Stimulated activated CD4-positive, alpha-beta T cell treated with anti-CD3 and anti-CD28 coated beads, Interleukin-2, amount 100 ng/mL, for 24 hours (primary cell): ENCODE measurements at places on chromosomes 5 and 9.

- DNase-seq = no peak
These were observed 560.1 kb downstream of the PDE4D start for GRCh38 chr5:59333416-59333815.

DNA sequence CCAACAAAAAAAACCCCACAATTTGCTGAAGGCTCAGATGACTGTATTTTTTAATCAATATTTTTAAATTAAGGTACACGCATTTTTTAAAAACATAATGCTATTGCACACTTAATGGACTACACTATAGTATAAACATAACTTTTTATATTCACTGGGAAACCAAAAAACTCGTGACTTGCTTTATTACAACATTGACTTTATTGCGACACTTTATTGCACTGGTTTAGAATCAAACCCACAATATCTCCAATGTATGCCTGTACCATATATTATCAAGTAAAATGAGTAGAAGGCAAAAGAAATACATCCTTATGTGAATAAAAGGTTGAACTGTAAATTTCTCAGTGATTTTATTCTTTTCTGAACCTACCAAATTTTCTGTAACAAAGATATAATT is 53.7 kb downstream of the RICTOR start:
- no peak for DNase-seq

GRCh38 chr9:16180546-16180945 is 627.7 kb downstream of the CCDC171 start:
- no peak for DNase-seq

DNA sequence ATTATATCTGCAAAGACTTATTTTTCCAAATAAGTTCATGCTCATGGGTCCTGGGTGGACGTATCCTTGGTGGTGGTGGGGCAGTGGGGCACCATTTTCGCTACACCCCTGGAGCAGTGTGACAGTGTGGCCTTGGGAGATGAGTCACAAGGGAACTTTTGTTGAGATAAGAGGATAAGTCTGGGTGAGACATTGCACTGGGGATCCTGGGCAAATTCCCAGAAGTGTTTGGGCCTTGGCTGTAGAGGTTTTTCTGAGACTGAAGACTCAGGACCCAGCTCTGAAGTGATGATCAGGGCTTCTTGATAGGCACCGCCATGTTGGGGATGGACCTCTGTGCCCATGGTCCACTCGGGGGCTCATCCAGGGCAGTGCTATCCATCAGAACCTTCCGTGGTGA is 149.4 kb downstream of the MACROH2A1 start:
- DNase-seq = peak; percentile 13
